ENCODE measurements at places on chromosomes 6 and 20. TPM values are rescaled to one million over a fixed set of nuclear protein-coding genes. Genes with fewer than 3 reads are reported as not detected.
A peak's percentile ranks its signal among the peaks of the same experiment; 100 is the strongest.

DNA sequence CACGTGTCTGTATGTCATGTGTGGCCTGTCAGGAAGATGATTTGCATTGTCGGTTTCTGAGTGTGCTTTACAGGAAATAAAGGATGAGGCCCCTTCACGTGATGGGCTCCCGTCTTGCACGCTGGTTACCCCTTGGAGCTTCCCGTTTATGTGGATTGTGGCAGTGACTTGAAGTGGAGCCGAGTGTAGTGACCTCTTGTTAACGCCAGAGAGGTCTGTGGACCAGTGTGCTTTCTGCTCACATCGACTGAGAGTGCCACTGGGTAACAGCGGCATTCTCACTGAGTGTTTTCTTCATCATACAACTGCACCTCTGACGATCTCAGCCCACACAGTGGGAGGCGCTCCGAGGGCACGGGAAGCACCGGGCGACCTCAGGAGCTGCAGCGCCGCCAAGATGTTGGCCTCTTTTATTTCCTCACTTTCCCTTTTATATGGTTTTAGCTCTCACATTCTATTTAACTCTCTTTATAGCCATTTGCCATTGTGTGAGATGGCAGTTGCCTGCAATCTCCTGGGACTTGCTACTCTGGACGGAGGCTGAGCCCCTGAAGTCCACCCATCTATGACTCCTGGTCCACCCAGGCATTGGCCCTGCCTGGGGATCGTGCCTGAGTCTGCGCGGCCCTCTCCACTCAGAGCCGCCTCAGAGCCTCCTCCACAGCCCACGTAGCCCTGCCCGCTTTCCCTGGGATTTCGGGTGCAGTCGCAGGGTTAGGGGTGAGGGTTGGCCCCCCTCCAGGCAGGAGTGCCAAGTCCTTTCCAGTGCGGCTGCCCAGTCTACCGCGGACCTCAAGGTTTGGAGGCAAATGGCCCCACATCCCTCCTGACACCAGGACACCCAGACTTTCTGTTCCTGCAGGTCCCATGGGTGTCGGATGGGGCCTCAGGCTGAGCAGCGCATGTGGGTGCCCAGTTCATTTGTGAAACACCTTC is 238.9 kb downstream of the ERMARD start:
- H3K4me3 ChIP-seq: no peak overlapping the region
- H3K4me1 ChIP-seq: no peaks in the 10 kb centered on the region
- H3K27me3 ChIP-seq: peaks cover 14% of the 10 kb centered on the region
- H3K36me3 ChIP-seq: no peaks in the 10 kb centered on the region
- H3K27ac ChIP-seq: no peak overlapping the region

DNA sequence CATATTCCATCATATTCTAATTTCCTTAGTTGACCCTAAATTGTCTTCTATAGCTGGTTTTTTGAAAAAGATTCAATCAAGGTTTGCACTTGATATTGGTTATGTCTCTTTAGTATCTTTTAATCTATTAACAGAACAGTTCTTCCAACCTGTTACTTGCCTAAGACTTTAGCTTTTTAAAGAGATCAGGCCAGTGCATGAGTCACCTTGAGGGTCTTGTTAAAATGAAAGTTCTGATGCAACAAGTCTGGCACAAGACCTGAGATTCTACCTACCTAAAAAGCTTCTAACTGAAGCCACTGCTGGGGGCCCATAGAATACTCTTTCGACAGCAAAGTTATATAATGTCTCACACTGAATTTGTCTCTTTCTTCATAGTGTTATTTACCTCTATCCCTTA is 3.2 kb downstream of the USP45 start:
- H3K4me3 ChIP-seq: no peak overlapping the region
- no peaks in the 10 kb centered on the region for H3K27me3 ChIP-seq

- no peak for DNase-seq
- no peak overlapping the region for H3K27ac ChIP-seq
- H3K27me3 ChIP-seq: peaks cover 29% of the 10 kb centered on the region
- peaks cover 15% of the 10 kb centered on the region for H3K4me1 ChIP-seq
Observed at GRCh38 chr20:46916258-46916603, 21.6 kb downstream of the EYA2 start.

DNA sequence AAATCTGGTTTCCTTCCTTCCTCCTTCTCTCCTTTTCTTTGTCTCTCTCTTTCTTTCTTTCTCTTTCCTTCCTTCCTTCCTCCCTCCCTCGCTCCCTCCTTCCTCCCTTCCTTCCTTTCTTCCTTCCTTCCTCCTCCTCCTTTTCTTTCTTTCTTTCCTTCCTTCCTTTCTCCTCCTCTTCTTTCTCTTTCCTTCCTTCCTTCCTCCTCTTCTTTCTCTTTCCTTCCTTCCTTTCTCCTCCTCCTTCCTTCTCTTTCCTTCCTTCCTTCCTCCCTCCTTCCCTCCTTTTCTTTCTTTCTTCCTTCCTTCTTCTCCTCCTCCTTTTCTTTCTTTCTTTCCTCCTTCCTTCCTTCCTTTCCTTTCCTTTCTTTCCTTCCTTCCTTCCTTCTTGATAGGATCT is 61.2 kb downstream of the VIP start:
- no peak overlapping the region for H3K4me3 ChIP-seq
- no peaks in the 10 kb centered on the region for H3K36me3 ChIP-seq
- no peak overlapping the region for H3K27ac ChIP-seq
- no peaks in the 10 kb centered on the region for H3K27me3 ChIP-seq
- no peak for DNase-seq
- H3K4me1 ChIP-seq: no peaks in the 10 kb centered on the region

DNA sequence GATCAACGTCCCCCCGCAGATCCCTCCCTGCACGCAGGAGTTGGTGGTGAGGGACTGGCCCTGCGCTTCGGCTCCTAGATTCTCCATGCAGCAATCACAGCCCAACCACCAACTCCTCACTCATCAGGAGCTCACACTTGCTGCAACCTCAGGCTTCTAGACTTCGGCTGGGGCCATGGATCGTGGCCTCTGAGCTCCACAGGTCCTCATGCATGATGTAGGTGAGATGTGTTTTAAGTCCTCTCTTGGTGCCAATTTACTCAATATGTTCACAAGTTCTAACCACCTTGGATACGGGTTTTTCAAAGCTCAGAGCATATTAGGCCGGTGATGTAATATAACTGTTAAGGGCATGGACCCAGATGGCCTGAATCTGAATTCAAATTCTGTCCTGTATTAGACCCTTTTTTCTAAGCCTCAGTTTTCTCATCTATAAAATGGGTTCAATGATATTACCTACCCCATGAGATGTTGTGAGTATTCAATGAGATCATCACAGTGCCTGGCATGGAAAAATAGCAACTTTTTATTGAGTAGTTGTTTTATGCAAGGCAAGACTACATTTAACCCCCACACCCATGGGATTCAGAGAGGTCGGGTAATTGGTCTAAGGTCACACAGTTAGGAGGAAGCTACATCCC is 31.0 kb downstream of the SUN5 start:
- H3K36me3 ChIP-seq: no peaks in the 10 kb centered on the region
- no peak for DNase-seq
- no peaks in the 10 kb centered on the region for H3K4me1 ChIP-seq
- no peak overlapping the region for H3K27ac ChIP-seq
- peaks cover 57% of the 10 kb centered on the region for H3K27me3 ChIP-seq
- no peak overlapping the region for H3K4me3 ChIP-seq

DNA sequence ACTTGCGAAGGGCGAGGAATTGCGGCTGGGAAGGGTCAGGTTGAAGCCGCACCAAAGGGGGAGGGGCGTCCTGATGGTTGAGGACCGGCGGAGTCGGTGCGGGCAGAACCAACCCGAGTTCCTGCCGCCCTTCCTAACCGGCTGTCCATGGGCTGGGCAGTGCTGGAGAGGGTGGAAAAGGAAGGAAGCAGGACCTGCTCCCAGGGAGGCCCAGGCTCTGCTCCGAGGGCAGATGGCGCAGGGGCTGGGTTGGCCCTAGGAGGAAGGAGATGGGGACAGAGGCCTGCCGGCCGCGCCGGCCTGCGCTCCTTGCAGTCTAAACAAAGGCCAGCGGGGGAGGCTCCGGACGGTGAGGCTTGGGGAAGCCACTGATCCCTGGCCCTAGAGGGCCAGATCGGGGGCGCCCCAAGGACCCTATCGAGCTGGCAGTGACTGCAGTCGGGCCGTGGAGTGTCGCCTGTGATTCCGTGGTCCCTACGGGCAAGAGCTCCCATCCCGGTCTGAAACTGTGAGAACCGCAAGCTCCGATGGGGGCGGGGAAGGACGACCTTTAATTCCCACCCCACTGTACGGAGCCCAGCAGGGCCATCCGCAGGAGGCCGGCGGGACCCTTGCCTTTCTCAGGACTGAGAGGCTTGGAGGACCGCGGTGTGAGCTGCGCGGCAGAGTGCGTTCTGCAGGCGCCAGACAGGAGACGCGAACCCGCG is 39.4 kb downstream of the YTHDF1 start:
- peaks cover 97% of the 10 kb centered on the region for H3K27me3 ChIP-seq
- peaks cover 12% of the 10 kb centered on the region for H3K36me3 ChIP-seq
- H3K4me1 ChIP-seq: no peaks in the 10 kb centered on the region
- no peak overlapping the region for H3K27ac ChIP-seq

- peak; percentile 65 for DNase-seq
- H3K4me3 ChIP-seq: peak overlapping the region; percentile 48
- peaks cover 31% of the 10 kb centered on the region for H3K4me1 ChIP-seq
- peaks cover 8% of the 10 kb centered on the region for H3K36me3 ChIP-seq
- H3K27me3 ChIP-seq: no peaks in the 10 kb centered on the region
Observed at GRCh38 chr6:155171109-155171746, 92.6 kb upstream of the CLDN20 start.

DNA sequence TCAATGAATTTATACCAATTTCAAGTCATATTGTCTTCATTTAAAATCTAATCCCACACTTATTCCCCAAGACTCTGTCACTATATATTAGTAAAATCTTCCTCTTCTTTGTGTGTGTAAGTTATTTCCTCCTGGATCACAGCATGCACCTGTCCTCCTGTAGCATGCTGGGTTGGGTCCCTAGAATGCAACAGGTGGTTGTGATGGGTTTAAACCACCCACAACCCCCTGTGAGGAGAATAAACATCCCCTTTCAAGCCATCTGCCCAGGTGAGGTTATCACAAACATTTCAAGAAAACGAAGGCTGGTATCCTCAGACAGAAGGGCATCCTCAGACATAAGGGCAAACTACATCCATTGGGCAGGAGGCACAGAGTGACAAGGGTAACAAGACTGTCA is 26.4 kb downstream of the DZANK1 start:
- no peak for DNase-seq
- no peak overlapping the region for H3K27ac ChIP-seq
- H3K36me3 ChIP-seq: no peaks in the 10 kb centered on the region

- H3K27me3 ChIP-seq: peaks cover 4% of the 10 kb centered on the region
- no peaks in the 10 kb centered on the region for H3K4me1 ChIP-seq
- no peak for DNase-seq
- no peak overlapping the region for H3K4me3 ChIP-seq
- no peaks in the 10 kb centered on the region for H3K36me3 ChIP-seq
Observed at GRCh38 chr6:14918200-14918907, 327.5 kb upstream of the JARID2 start.

- H3K4me1 ChIP-seq: peaks cover 58% of the 10 kb centered on the region
- peak; percentile 37 for DNase-seq
- no peaks in the 10 kb centered on the region for H3K36me3 ChIP-seq
- peak overlapping the region; percentile 59 for H3K27ac ChIP-seq
- peak overlapping the region; percentile 64 for H3K4me3 ChIP-seq
Observed at GRCh38 chr6:43093436-43094289, 17.5 kb downstream of the PTK7 start.

DNA sequence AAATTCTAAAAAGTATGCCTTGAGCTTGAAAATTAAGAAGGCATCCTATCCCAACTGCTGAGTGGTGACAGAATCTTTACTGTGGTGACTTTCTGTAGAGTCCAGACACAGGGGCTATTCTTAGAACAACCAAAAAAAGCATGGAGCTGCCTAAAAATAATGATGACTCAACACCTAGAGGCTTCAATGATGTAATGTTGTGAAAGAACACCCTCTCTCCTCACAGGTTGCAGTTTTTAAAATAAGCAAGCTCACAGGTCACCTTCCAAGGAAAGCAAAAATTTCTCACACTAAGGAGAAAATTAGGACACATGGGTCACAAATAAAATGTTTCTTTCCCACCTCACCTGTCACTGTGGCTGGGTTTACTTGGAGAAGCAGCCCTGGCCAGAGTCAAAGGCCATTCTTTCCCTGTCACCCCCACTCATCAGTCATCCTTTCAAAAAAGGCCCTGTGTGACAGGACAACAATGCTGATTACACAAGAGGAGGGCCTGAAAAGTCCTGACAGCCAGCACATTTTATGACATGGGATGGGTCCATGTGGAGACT is 53.5 kb downstream of the RCAN2 start:
- no peaks in the 10 kb centered on the region for H3K36me3 ChIP-seq
- no peak overlapping the region for H3K4me3 ChIP-seq
- H3K4me1 ChIP-seq: no peaks in the 10 kb centered on the region
- H3K27me3 ChIP-seq: no peaks in the 10 kb centered on the region
- no peak overlapping the region for H3K27ac ChIP-seq

DNA sequence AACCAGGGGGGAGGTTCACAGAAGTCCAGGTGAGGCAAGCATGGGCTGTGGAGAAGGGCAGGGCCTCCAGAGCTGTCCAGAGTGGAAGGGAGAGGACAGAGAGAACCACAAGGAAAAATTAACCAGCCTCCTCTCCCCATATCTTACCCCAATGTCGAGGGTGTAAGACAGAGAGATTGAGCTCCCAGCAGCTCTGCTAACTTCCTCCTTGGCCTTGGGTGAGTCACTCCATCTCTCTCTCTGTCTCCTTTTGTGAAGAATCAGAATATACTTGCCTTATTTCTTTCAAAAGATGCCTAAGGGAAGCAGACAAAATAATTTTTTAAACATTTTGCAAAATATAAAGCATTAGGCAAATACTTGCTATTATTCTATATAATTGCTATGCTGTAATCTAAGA is 58.3 kb upstream of the IYD start:
- no peak overlapping the region for H3K27ac ChIP-seq
- no peaks in the 10 kb centered on the region for H3K4me1 ChIP-seq
- H3K36me3 ChIP-seq: no peaks in the 10 kb centered on the region
- no peak overlapping the region for H3K4me3 ChIP-seq
- H3K27me3 ChIP-seq: peaks cover 16% of the 10 kb centered on the region
- DNase-seq: no peak

DNA sequence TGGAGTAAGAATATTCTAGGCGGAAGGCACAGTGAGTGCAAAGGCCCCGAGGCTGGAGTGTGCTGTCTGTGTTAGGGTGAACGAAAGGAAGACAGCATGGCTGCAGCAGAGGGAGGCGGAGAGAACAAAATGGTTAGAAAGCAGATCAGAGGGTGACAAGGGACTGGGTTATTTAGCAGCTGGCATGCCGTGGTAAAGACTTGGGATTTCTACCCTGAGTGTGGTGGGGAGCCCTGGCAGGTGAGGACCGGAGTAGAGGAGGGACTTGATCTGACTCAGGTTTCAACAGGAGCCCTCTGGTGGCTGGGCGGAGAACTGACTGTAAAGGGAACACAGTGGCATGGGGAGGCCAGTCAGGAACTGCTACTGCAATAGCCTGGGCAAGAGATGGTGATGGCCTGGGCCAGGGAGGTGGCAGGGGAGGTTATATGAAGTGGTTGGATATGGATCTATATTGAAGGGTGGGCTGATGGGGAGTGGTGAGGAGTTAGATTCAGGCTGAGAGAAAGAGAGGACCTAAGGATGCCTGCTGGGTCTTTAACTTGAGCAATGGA is 38.0 kb downstream of the PIM1 start:
- H3K27ac ChIP-seq: no peak overlapping the region
- H3K4me1 ChIP-seq: peaks cover 28% of the 10 kb centered on the region
- H3K36me3 ChIP-seq: no peaks in the 10 kb centered on the region
- DNase-seq: peak; percentile 95
- no peaks in the 10 kb centered on the region for H3K27me3 ChIP-seq

GRCh38 chr6:82364087-82365015 is 734 bp downstream of the TPBG start:
- peak; percentile 67 for DNase-seq
- H3K4me1 ChIP-seq: peaks cover 9% of the 10 kb centered on the region
- no peaks in the 10 kb centered on the region for H3K27me3 ChIP-seq

FAM217B gene
- total RNA-seq: 32.3 TPM

Data from Calu3 (cell line).